ENCODE measurements at places on chromosomes 1 and 21.

GRCh38 chr1:76129731-76130130, 55.2 kb downstream of the ST6GALNAC3 start:
- ATAC-seq: no peak

- ATAC-seq: no peak
These were observed 55.3 kb upstream of the TARDBP start for GRCh38 chr1:10957133-10957532.

GRCh38 chr1:93976291-93976690, 67.1 kb upstream of the GCLM start:
- no peak for ATAC-seq

- ATAC-seq: no peak
These were observed 466.8 kb downstream of the DSCAM start for GRCh38 chr21:40379881-40380810.

GRCh38 chr1:196317535-196318522, 290.4 kb downstream of the KCNT2 start:
- ATAC-seq: no peak

DNA sequence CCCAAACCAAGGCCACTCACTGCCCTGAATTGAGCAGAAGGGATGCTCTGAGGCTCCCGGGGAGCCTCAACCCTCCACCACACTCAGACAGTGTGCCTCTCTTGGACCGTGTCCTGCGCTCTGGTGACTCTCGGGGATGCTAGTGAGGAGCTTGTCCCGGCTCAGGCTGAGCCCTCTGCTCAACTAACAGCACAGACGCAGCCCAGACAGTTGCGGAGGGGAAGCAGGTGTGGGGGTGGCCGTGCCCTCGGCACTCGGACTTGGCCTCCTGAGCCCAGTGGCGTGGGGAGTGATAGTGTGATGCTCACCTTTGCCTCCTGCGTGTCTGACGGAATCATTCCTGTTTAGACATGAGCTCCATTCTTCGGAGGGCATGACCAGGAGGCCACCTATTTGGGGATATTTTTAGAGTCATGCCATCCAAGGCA, 15.4 kb upstream of the SLC19A1 start:
- ATAC-seq: no peak

DNA sequence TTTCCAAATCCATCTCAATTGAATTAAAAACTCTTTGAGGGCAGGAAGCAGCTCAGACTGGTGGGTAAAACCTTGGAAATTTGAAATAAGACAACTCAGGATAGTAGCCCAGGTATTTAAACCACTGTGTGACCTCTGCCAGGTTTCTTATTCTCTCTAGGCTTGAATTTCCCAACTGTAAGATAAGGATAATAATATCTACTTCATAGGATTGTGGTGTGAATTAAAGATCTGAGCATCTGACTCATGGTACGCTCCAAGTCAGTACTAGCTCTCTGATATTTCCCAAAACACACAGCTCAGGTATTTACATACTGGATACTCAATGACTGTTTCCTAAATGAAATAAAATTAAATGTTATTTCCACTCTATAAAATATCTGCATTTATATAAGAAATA, 337.2 kb downstream of the LTN1 start:
- ATAC-seq: no peak

- no peak for ATAC-seq
These were observed 254.2 kb upstream of the RRP15 start for GRCh38 chr1:218030846-218031245.

- no peak for ATAC-seq
These were observed 30.5 kb downstream of the TNFSF18 start for GRCh38 chr1:173020138-173020750.

- no peak for ATAC-seq
These were observed 73.0 kb upstream of the PTGS2 start for GRCh38 chr1:186753241-186753640.

DNA sequence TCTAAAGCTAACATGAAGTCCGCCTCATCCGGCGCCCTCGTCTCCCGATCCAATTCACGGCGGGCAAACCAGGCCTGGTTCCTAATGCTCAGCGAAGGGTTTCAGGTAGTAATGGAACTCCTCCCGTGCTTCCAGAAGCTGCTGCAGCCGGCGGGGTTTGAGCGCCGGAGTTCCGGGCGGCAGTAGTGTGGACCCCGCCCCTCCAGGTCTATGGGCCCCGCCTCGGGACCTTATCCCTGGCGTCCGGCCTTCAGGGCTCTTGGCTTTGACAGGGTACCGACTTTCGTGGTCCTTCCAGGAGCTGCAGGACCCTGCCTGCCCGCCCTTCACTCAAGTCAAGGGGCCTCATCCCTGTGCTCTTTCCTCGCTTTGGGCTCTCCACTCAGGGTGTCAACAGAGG, 304.1 kb downstream of the FAM72C start:
- ATAC-seq: no peak

DNA sequence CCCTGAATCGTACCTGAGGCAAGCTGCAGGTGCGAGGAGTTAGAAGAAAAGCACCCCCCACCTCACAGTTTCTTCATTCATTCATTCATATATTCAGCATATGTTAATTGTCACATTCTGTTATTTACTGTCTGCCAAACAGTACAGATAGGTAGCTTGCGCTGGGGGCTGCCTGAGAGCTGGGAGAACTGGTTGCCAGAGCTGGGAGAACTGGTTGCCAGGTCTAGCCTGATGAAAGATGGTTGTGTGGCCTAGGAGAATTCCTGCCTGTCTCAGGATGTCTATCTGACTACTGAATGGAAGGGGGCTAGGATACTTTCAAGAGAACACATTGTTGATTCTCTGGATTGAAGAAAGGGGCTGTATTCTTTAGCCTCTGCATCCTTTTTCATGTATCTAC, 225.9 kb upstream of the POU3F1 start:
- no peak for ATAC-seq
